NCI-H2171 treated with DMSO at 0.1 percent for 48 hours (cell line): ENCODE measurements at places on chromosomes 6 and 20.

- DNase-seq, result no peak
Measured at GRCh38 chr6:125415913-125416312, 114.1 kb upstream of the HDDC2 start.

DNA sequence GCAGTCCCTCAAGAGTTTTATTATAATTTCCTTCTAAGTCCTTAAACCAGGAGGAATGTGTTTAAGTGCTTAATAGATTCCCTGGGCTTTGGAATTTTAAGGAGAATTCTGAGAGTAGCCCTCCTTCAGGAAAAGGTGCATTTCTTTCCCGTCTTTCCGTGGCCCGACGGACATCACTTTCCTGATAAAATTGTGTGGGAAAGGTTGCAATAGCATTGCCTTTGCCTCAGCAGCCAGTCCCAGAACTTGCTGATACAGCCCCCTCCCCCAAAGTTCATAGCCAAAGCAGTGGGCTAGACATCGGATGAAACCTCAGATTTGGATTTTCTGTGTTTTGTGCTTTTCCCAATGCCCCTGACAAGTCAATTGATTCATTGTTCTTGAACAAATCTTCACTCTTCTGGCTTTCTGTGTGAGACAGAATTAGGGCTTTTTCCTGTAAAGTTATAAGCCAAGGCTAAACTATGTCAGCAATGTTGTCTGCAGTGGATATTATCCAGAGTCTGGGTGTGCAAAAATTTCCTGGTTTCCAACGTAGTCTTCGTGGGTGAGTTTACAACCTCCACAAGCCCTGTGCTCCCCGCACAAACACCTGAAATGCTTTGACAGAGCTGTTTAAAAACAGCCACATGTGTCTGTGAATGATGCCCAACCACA, 1.1 kb upstream of the SMOC2 start:
- DNase-seq, result no peak

- DNase-seq, result peak; percentile 99
Measured at GRCh38 chr20:9999645-10000044, 35.1 kb upstream of the ANKEF1 start.

DNA sequence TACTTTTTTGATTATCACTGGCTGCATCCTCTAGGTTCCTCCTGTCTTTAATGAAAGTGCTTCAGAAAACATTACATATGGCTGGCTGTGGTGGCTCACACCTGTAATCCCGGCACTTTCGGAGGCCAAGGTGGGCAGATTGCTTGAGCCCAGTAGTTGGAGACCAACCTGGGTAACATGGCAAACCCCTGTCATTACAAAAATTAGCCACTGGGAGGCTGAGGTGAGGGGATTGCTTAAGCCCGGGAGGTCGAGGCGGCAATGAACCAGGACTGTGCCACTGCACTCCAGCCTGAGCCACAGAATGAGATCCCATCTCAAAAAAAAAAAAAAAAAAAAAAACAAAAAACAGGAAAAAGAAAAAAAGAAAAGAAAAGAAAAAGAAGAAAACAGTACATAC, 35.3 kb downstream of the BEND3 start:
- peak; percentile 2 for DNase-seq

GRCh38 chr20:460707-461106, 1.6 kb downstream of the TBC1D20 start:
- no peak for DNase-seq
